ENCODE measurements at places on chromosomes 11 and 22. TPM values are rescaled to one million over a fixed set of nuclear protein-coding genes. Genes with fewer than 3 reads are reported as not detected.

DEFB108B gene
- total RNA-seq: not detected

DNA sequence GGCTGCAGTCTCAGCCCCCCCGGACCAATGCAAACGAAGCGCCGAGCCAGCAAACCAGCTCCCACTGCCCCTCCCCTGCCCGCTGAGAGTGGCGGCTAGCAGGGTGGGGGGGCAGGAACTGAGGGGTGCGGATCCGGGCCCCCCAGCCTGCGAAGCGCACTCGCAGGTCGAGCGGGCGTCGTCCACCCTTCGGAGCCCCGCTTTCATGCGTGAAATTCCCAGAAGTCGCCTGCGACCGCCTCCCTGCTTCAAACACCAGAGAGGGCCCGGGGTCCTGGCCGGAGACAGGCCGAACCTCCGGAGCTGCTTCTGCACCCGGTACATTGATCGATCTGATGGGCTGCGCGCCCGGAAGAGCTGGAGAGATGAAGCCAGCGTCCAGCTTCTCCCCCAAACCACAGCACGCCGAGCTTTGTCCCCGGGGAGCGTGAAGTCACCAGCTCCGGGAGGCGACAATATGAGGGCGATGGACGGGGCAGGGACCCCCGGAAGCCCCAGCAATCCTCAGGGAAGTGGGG lies 646 bp upstream of the PATZ1 start:
- H3K27ac ChIP-seq: peak overlapping the region; percentile 90
- H3K4me3 ChIP-seq: peak overlapping the region; percentile 83
- peaks cover 41% of the 10 kb centered on the region for H3K4me1 ChIP-seq
- H3K27me3 ChIP-seq: no peaks in the 10 kb centered on the region
- H3K36me3 ChIP-seq: no peaks in the 10 kb centered on the region

GRCh38 chr11:61897387-61898246 lies 6.3 kb upstream of the FADS3 start:
- peak; percentile 73 for DNase-seq
- peaks cover 10% of the 10 kb centered on the region for H3K4me1 ChIP-seq
- no peak overlapping the region for H3K4me3 ChIP-seq
- H3K27ac ChIP-seq: no peak overlapping the region
- no peaks in the 10 kb centered on the region for H3K36me3 ChIP-seq

LRP4 gene
- total RNA-seq: 17.3 TPM

- no peak overlapping the region for H3K27ac ChIP-seq
- no peaks in the 10 kb centered on the region for H3K4me1 ChIP-seq
- no peaks in the 10 kb centered on the region for H3K27me3 ChIP-seq
- H3K4me3 ChIP-seq: no peak overlapping the region
- no peak for DNase-seq
- peaks cover 84% of the 10 kb centered on the region for H3K36me3 ChIP-seq
These were observed 13.7 kb downstream of the NFRKB start for GRCh38 chr11:129881570-129882170.

MYBPC3 gene
- total RNA-seq: 2,639 TPM

GRCh38 chr22:30826670-30827355 lies 132.1 kb downstream of the OSBP2 start:
- H3K36me3 ChIP-seq: no peaks in the 10 kb centered on the region
- no peak overlapping the region for H3K27ac ChIP-seq
- H3K27me3 ChIP-seq: peaks cover 33% of the 10 kb centered on the region
- no peak overlapping the region for H3K4me3 ChIP-seq
- H3K4me1 ChIP-seq: peaks cover 21% of the 10 kb centered on the region

PSMA1 gene
- total RNA-seq: 119 TPM

DNA sequence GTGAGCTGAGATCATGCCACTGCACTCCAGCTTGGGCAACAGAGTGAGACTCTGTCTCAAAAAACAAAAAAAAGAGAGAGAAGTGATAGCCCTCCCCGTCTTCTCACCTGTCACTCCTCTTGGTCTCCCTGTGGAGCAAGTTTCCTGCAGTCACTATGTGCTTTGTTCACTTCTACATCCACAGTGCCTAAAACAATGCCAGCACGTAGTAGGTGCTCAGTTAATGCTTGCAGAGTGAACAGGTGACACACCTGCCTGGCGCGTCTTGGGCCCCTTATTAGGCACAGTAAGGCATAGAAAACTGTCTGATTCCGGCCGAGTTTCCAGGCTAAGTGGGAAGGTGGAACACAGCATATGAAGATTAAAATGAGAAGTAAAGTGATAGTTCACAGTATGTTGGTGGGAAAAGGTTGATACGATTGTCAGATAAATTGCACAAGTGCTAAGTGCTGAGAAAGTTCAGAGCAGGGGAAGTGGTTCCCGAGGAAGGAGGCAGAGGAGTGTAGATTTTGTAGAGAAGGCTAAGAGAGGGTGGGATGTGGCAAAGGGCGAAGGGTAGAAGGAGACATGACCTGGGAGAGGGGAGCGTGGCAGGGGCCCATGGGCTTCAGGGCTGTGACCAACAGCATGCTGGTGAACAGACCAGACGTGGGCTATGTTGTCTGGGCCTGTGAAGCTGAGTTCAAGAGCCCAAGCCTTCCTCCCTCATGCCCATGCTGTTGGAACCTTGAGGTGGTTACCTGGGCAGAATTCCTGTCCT lies 41.9 kb downstream of the BCR start:
- H3K4me1 ChIP-seq: peaks cover 100% of the 10 kb centered on the region
- H3K36me3 ChIP-seq: no peaks in the 10 kb centered on the region
- H3K4me3 ChIP-seq: no peak overlapping the region

DNA sequence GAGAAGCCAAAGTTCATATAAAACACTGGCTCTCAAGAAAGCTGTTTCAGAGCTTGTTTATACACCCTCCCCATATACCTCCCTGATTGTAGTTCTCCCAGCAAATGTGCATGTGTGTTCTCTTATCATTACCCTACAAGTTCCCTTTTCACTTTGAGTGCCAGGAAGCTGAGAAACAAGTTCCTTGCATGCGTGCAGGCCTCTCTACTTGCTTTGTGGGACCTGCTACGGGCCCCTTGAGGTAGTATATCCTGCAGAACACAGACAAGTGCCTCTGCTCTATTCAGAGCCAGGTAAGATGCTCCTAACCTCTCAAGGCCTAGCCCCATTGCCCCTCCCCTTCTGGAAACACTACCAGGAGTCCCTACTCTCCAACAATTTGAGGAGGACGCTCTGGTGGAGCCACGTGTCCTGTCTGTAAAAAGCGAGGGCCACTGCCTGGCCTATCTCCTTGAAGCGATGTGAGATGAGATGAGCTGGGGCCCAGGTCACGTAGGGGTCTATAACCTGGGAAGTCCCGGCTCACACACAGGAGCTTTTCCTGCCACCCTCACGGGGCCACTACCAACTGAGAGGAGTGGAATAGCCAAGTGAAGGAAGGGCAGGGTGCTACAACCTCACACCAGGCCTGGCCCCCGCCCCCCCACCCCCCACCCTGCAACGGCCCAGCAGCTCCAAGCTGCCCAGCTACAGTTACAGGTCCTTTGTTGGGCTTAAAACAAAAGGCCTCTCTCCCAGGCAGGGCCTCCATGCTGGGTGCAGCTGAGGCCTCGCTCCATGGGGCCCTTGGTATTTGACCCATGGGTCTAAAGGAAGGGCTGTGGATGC lies 2.6 kb upstream of the ATP5MGL start:
- peak overlapping the region; percentile 94 for H3K27ac ChIP-seq
- H3K36me3 ChIP-seq: no peaks in the 10 kb centered on the region
- no peak for DNase-seq

DNA sequence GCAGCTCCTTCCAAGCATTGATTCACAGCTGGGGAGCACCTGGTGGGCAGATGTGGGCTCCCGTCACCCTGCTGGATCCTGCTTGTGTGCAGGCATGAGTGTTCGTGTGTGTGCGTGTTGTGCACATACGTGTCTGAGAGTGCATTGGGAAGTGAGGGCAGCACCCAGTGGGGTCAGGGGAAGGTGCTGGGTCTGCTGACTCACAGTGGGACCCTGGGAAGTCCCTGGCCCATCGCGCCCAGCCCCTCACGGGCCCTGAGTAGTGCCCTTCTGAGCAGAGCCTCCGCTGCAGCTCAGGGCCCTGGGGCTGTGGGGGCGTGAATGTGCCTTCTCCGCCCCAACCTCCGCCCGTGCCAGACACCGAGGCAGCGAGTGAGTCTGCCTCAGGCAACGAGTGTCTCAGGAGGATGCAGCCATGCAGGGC lies 36.8 kb downstream of the WNT11 start:
- H3K4me3 ChIP-seq: no peak overlapping the region
- no peaks in the 10 kb centered on the region for H3K4me1 ChIP-seq
- no peaks in the 10 kb centered on the region for H3K27me3 ChIP-seq
- no peak for DNase-seq

AIP gene
- total RNA-seq: 56.5 TPM

- H3K27me3 ChIP-seq: peaks cover 37% of the 10 kb centered on the region
- no peak within 1 kb of the TSS for H3K4me3 ChIP-seq
- no peaks in the 10 kb centered on the region for H3K36me3 ChIP-seq
- no peak within 1 kb of the TSS for H3K27ac ChIP-seq
These were observed at the start of gene USH1C for GRCh38 chr11:17544181-17544622. Gene USH1C (minus strand): TSS chr11:17544416. CDS start chr11:17544307, 109 bp downstream.

MMP7 gene
- total RNA-seq: not detected
